Fibroblast of skin of left biceps (primary cell): ENCODE measurements at places on chromosomes 11 and 22.

DNA sequence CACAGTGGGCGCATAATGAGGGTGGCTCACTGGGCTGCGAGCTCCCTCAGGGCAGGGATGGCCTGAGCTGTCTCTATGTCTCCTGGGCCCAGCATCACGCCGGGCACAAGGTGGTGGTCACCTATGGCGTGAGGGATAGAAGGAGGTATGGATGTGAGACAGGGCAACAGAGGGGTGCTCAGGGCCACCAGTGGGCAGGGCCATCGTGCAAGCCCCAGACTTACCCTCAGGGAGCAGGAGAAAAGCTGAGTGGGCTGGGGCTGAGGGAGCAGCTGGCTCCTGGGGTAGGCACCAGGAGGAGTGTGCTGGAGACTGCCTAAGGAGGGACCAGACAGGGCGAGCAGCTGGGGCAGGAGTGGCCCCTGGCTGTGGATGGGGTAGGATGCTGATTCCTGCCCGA, 34.3 kb upstream of the KLHL35 start:
- no peak for DNase-seq

GRCh38 chr22:43006016-43006505, 8.9 kb downstream of the PACSIN2 start:
- DNase-seq = no peak

DNA sequence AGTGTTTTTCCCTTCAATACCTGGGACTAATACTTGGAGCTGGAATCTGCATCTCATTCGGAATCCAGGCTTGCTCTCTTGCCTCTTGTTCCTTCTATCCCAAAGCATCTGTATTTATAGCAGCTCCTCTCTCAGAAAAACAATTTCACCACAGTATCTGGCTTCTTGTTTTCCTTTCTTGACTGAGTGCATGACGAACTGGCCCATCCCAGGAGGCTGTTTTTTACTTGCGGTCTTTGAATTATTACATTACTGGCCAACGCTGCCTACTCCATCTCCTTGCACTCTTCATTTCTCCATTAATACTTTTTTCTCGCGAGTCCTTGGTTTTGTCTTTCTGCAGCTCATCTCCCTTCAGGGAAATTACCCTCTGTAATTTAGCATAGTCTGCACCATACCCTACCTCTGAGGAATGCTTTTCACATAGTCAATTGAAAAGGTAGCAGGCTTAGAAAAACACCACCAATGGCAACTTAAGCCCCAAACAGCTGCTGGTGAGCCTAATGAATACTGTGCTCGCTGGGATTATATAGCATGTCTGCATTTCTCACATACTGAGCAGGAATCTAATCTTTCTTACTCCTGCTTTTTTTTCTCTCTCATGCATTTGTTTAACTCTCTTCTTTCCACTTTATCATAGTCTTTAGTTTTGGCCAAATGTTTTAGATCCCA, 277.4 kb upstream of the SESN3 start:
- no peak for DNase-seq

- no peak for DNase-seq
These were observed 10.4 kb downstream of the LARGE1 start for GRCh38 chr22:33909911-33910310.

DNA sequence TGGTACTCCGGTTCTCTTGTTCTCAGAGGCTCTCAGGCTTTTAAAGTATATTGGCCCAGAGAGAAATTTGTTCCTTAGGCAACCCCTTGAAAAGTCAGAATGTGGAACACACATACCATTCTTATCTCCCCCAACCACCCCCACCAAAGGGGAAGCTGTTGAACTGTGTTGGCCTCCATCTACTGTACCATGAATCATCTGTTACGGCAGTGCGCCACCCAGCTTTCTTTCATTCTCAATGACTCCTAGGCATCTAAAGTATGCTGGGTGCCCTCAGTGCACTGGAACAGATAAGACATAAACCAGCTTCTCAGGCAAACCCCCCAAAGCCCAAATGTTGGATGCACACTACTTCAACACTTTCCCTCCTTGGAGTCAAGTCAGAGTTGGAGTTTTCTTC, 696.2 kb upstream of the TENM4 start:
- DNase-seq = peak; percentile 3

GRCh38 chr11:47215366-47215910, 664 bp downstream of the DDB2 start:
- no peak for DNase-seq

GRCh38 chr22:29128891-29129807, 56.3 kb downstream of the KREMEN1 start:
- no peak for DNase-seq

DNA sequence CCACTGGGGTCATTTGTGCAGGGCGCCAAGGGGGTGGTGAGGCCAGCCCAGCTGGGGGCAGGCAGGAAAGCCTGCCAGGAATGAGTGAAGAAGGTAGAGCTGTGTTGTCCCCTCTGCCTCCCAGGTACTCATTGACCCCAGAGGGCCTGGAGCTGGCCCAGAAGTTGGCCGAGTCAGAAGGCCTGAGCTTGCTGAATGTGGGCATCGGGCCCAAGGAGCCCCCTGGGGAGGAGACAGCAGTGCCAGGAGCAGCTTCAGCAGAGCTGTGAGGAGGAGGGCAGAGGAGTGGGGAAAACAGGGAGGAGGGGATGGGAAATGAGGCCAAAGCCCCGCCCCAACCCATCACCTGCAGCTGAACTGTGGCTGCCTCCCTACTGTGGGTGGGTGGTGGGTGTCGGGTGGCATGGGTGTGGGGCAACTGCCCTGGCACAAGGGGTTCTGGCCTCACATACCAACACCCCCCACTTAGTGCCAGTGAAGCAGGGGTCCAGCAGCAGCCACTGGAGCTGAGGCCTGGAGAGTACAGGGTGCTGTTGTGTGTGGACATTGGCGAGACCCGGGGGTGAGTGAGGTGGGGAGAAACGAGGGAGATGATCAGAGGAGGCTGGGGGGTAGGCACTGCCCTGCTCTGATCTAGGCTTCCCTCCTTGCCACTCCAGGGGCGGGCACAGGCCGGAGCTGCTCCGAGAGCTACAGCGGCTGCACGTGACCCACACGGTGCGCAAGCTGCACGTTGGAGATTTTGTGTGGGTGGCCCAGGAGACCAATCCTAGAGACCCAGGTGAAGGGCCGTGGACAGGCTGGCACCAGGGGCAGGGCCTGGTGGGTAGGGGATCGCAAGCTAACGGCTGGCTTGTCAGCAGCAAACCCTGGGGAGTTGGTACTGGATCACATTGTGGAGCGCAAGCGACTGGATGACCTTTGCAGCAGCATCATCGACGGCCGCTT, 3.0 kb downstream of the MUS81 start:
- DNase-seq = no peak

GRCh38 chr11:18727479-18728236, 1.7 kb upstream of the IGSF22 start:
- DNase-seq = no peak

DNA sequence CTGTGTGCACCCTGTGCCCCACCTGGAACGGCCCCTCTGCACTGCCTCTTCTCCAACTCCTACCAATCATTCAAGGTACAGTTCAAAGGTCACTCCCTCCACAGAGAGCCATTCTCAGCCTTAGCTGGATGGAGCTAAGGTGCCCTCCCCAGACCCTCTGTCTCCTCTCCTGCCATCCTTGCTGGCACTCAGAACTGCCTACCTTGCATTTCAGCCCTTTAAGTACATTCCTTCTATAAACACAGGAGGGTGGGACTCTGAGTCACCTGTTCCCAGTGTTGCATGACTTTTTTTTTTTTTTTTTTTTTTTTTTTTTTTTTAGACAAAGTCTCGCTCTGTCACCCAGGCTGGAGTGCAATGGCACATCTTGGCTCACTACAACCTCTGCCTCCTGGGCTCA, 8.6 kb downstream of the TTLL1 start:
- no peak for DNase-seq

DNA sequence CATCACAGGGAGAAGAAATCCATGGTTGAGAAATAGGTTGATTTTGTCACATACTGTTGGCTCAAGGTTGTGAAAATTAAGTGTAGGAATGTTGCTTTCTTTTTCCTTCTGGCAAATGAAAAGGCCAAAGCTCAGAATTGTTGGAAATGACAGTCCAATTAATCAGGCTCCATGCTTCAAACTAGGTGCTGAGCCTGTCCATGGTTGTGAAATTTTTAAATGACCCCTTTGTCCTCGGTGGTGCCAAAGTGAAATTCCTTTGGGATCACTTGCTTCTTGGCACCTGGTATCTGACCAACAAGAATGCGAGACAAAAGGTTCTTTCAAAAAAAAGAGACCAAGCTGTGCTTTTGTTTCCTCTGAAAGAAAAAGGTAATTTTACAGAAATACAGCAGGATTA, 451.9 kb downstream of the ETS1 start:
- no peak for DNase-seq

DNA sequence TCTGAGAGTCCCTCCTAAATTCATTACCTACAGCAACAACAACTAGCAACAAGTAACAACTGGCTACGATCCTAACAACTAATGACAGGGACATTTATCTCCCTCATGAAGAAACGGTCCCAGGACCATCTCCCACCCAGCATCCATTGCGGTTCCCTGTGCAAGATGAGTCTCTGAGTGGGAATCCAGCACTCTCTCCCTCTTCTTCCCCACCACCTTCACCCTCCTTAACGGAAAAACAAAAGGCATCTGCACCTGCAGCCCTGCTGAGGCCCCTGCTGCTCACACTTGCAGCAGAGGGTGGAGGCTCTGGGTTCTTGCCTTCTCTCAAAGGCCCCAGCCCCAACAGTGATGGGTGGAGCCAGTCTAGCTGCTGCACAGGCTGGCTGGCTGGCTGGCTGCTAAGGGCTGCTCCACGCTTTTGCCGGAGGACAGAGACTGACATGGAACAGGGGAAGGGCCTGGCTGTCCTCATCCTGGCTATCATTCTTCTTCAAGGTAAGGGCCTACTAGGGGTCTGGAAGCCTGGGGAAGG, at the start of gene CD3G:
CD3G (plus strand) TSS at position 364 of the 535 bp plus-strand sequence; CDS start at position 444, 80 bp downstream.
- no peak for DNase-seq
